ENCODE measurements at places on chromosomes 7 and 10. TPM values are rescaled to one million over a fixed set of nuclear protein-coding genes. Genes with fewer than 3 reads are reported as not detected.

Gene COL1A2
- 1,770 TPM for total RNA-seq

Gene MICU1
- total RNA-seq: 39.5 TPM

Gene COX15
- 27.2 TPM for total RNA-seq

Gene SORCS3
- total RNA-seq: 0.29 TPM

DNA sequence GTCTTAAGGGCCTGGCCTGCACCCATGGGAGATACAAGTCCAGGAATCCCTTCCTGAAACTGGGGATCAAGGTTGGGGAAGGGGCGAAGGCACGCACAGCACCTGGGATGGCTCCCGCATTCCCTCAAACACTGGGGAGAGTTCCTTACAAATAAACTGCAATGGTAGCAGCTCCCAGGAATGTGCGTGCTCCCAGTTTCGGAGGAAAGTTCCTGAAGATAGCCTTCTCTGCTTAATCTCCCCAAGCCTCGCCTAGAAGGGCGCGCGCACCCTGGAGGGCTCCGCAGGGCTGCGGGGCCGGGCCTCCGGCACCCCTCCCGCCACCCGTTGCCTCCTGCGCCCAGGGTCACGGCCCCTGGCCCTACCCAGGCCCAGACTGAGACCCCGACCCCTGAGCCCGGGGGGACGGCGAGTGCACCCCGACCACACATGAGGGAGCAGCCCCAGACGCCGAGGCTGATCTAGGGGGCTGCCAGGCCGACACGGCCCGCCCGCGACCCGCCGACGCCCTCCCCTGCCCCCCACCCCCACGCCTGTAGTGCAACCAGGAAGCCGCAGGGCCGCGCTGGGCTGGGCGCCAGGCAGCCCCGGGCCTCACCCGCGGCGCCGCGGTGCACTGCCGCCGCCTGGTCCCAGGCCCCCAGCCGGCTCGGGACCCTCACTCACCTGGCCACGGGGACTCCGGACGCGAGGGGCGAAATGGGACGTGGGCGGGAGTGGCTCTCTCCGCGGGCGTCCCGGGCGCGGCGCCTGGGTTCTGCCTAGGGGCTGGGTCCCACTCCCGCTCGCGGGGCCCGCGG is 460 bp downstream of the ANXA11 start:
- no peaks in the 10 kb centered on the region for H3K36me3 ChIP-seq
- no peaks in the 10 kb centered on the region for H3K27me3 ChIP-seq
- peak overlapping the region; percentile 72 for H3K4me3 ChIP-seq
- peak; percentile 83 for DNase-seq
- peak overlapping the region; percentile 83 for H3K27ac ChIP-seq

- no peaks in the 10 kb centered on the region for H3K27me3 ChIP-seq
- peak overlapping the region; percentile 18 for H3K27ac ChIP-seq
- H3K4me3 ChIP-seq: peak overlapping the region; percentile 75
- H3K4me1 ChIP-seq: no peaks in the 10 kb centered on the region
Observed at GRCh38 chr10:689121-689451, 382 bp downstream of the DIP2C start.

DNA sequence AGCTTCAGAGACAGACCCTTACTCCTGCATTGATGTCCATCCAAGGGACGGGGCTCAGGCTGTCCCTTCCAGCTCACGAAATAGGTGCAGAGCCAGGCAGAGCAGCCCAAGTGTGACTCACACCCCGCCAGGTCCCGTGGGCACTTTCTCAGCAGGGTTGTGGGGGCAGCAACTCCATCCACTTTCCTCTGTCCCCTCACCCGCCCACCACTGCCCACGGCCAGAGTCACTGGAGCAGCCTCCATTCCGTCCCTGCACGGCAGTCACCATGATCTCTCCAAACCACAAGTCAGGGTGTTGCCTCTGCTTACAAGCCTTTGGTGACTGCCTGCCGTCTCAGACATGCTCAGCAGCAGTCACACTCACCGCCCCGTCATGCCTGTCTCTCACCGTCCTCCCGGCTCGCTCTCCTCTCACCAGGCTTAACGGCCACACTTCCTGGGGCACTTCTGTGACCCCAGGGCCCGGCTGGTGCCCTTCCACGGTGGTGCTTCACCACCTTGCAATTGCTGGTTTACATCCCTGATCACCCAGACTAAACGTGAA is 39.3 kb downstream of the CALML3 start:
- no peak overlapping the region for H3K4me3 ChIP-seq
- DNase-seq: no peak
- no peaks in the 10 kb centered on the region for H3K4me1 ChIP-seq

DNA sequence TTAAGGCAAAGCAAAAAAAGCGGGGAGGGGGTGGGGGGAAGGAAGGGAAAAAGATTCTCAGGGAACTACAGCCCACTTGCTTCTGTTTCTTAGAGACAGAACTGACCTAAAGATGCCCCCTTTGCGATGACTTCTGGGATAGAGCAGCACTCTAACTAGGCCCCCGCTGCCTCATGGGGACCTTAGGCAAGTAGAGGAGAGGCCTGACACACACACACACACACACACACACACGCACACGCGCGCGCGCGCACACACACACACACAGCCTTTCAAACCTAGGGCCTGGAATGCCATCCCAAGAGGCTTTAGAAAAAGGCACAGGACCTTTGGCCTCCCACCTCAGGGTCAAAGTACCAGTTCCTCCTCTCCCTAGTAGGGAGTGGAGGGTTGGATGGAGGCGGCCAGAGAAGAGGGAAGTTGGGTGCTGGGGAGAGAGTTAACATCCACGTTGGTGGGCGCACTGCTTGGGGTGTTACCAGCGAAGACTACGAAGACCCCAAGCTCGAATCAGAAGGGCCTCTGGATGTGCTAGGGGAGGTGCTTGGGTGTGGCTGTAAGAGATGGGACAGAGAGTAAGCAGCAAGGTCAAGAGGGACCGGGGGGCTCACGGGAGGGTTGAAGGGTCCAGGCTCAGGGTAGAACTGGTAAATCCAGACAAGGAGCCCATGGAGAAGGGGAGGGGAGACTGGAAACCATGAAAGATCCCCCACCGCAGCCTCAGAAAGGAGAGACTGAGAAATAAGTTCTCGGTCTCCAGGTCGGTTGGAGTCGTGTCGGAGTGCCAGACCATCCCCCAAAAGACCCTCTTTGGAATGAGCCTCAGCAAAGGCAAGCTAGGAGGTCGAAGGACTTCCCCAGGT is 1.2 kb upstream of the COL1A2 start:
- peak overlapping the region; percentile 99 for H3K27ac ChIP-seq
- no peaks in the 10 kb centered on the region for H3K36me3 ChIP-seq
- H3K4me1 ChIP-seq: no peaks in the 10 kb centered on the region

GRCh38 chr7:7103343-7104313 is 78.7 kb upstream of the C1GALT1 start:
- no peak for DNase-seq
- H3K27ac ChIP-seq: no peak overlapping the region
- no peaks in the 10 kb centered on the region for H3K4me1 ChIP-seq
- no peak overlapping the region for H3K4me3 ChIP-seq
- H3K36me3 ChIP-seq: no peaks in the 10 kb centered on the region

DNA sequence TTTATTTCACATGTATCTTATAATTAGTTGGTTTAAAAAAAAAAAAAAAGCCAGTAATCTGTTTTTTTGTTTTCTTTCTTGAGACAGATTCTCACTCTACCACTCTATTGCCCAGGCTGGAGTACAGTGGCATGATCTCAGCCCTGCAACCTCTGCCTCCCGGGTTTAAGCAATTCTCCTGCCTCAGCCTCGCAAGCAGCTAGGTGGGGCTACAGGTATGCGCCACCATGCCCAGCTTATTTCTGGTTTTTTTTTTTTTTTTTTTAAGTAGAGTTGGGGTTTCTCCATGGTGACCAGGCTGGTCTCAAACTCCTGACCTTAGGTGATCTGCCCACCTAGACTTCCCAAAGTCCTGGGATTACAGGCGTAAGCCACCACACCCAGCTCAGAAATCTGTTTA is 34.1 kb upstream of the CAPZA2 start:
- H3K36me3 ChIP-seq: no peaks in the 10 kb centered on the region
- no peaks in the 10 kb centered on the region for H3K4me1 ChIP-seq
- no peak for DNase-seq
- H3K4me3 ChIP-seq: no peak overlapping the region

DNA sequence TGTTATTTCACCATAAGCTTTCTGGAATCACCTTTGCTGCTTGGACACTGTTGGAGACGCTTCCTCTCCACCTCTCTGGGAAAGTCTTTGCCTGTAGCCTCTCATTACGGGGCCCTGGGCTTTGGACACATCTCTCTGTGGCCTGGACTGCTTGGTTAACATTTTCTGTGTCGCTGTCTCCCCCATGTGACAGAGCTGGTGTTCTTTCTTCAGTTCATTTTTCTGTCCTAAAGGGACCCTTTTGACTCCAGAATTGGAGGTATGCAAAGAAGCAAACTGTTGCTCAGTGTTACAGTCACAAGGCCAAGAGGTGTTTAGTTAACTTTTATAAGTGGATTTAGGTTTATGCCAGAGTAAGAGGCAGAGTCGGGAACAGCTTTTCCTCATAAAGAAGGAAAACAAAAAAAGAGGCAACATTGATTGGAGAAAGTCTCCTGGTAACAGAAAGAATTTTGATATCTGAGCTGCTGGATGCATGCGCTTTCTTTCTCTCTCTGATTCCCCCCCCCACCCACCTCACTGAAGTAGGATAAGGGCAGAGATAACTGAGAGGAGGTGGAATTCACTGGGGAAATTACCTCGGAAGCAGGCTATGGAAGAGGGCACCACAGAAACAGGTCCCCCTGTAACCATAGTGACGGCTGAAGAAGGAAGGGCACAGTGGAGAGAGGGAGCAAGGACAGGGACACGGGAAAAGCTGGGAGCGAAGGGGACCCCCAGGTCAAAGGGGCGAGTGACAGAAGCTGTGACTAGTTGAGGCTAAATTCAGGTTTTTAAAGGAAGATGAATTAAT is 57.8 kb downstream of the LGI1 start:
- no peaks in the 10 kb centered on the region for H3K36me3 ChIP-seq
- H3K27ac ChIP-seq: no peak overlapping the region
- no peaks in the 10 kb centered on the region for H3K27me3 ChIP-seq
- H3K4me1 ChIP-seq: no peaks in the 10 kb centered on the region
- no peak overlapping the region for H3K4me3 ChIP-seq
- no peak for DNase-seq

- H3K36me3 ChIP-seq: no peaks in the 10 kb centered on the region
- no peak for DNase-seq
- no peaks in the 10 kb centered on the region for H3K4me1 ChIP-seq
- H3K27me3 ChIP-seq: no peaks in the 10 kb centered on the region
- H3K27ac ChIP-seq: no peak overlapping the region
Observed at GRCh38 chr10:111103196-111103840, 26.5 kb downstream of the ADRA2A start.

DNA sequence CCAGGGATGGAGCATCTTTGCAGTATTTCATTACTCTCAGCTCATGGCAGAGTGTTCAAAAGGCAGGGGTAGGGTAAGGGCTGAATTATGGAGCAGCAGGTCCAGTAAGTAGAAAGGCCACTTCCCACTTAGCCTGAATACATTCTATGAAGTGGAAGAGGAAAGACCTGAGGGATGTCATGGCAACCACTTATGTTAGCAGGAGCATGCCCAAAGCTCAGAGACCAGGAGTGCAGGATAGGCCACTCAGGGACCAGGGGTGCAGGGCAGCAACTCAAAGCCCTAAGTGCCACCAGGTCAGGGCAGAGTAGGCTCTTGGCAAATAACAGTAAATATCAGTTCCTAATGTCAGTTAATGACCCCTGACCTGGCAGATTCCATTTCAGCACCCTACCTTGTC is 3.6 kb downstream of the SRI start:
- no peak overlapping the region for H3K4me3 ChIP-seq
- DNase-seq: no peak
- no peaks in the 10 kb centered on the region for H3K4me1 ChIP-seq
- no peak overlapping the region for H3K27ac ChIP-seq
- H3K27me3 ChIP-seq: no peaks in the 10 kb centered on the region
- peaks cover 7% of the 10 kb centered on the region for H3K36me3 ChIP-seq

- H3K27ac ChIP-seq: peak overlapping the region; percentile 71
- no peak for DNase-seq
- H3K4me3 ChIP-seq: no peak overlapping the region
- no peaks in the 10 kb centered on the region for H3K36me3 ChIP-seq
- H3K27me3 ChIP-seq: no peaks in the 10 kb centered on the region
Observed at GRCh38 chr10:92756201-92757065, 66.7 kb downstream of the HHEX start.

DNA sequence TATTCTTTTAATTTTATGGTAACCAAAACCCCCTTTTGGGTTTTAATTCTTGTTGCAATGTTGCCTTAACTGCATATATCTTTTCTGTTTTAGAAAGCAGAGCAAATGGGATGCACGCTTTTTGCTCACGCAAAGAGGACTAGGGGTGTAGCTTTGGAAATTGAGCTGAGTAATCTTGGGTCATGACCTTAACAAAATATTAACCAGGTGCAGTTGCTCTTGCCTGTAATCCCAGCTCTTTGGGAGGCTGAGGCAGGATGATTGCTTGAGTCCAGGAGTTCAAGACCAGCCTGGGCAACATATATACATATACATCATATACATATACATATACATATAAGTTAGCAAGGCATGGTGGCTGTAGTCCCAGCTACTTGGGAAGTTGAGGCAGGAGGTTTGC is 172.9 kb upstream of the BMPER start:
- H3K4me1 ChIP-seq: no peaks in the 10 kb centered on the region
- DNase-seq: no peak
- H3K36me3 ChIP-seq: no peaks in the 10 kb centered on the region
- no peaks in the 10 kb centered on the region for H3K27me3 ChIP-seq
- no peak overlapping the region for H3K4me3 ChIP-seq

- H3K36me3 ChIP-seq: no peaks in the 10 kb centered on the region
- no peak overlapping the region for H3K27ac ChIP-seq
- no peak for DNase-seq
- H3K4me1 ChIP-seq: no peaks in the 10 kb centered on the region
- no peak overlapping the region for H3K4me3 ChIP-seq
- no peaks in the 10 kb centered on the region for H3K27me3 ChIP-seq
Observed at GRCh38 chr10:19328582-19328981, 280.0 kb downstream of the MALRD1 start.

All from aorta (tissue), 5 donors.